ENCODE measurements at places on chromosomes 5 and 9.

DNA sequence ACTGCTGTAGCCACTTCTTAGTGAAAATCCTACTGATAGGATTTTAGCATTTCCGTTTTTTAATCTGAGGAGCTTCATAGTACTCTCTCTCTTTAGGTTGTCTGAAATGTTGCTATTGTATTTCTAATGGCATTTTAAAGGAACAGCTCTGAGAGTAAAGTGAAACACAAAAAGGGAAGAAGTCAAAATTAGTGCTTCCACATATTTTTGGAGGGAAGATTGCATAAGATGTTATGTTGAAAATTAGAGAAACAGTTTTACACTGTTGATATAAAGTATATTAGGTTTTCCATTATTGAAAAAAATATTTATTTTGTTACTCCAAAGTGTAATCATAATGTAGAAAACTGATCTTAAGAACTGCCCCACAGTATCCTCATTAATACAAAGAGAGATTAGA lies 525.1 kb downstream of the TAF11L14 start:
- DNase-seq, result no peak

DNA sequence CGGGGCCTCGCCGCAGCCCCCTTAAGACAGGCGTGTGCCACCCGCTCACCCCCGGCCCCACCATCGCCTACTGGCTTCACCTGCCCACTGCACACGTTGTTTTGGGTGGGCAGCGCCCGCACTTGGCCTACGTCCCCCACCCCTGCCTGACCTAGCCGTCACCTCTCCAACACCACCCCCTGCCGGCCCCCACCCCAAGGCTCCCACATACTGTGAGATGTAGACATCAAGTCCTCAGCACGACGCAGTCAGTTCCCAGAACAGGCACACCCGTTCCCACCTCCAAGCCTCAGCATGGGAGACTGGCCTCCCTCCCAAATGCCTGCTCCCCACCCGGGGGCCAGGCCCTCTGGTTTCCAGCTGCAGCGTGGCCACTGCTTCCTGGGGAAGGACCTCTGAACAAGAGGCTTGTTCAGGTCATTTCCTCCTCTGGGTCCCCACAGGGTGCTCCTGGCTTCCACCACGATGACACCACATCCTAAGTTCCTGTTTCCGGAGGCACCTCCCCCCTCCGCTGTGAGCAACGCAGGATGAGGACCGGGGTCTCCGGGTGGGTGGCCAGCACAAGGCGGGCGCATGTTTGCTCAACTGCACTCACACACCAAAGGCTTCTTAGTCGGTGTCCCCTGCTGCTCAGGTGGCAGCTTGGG lies 11.3 kb downstream of the DBN1 start:
- no peak for DNase-seq

DNA sequence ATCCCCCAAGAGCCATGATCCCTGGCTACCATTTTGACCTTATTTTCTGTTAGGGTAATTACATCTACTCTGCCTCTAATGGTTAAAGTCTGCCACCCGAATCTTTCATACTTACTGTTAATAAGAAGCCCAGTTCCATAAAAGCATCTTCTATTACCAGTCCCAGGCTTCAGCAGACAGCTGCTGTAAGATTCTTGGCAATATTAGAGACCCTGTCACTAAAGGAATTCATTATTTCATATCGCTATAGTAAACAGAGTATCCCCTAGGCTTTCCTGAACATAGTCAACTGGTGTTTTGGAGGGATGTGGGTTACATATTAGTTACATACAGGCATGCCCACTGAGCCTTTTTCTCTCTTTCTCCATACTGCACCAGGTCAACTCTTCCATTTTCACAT lies 608.7 kb upstream of the SEMA6A start:
- DNase-seq, result no peak

DNA sequence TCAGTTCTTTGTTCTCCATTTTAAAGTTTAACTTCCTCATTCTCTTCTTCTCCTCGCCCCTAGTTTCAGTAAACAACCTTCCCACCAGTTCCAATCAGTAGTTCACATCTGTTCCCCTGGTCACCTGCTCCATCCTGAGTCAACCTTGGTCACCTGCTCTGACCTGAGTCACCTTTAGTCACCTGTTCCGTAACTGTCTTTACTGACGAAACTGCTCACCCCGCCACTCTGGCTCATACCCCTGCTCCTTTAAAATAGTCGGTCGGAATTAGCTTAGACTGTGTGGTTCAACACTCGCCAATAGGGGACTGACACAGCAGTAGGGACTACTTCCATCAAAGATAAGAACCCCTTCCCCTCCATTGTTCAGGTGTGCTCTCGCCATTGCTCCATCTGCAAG lies 76.3 kb upstream of the GPBP1 start:
- DNase-seq, result no peak

GRCh38 chr5:83503662-83504061 lies 32.1 kb downstream of the VCAN start:
- DNase-seq, result no peak

DNA sequence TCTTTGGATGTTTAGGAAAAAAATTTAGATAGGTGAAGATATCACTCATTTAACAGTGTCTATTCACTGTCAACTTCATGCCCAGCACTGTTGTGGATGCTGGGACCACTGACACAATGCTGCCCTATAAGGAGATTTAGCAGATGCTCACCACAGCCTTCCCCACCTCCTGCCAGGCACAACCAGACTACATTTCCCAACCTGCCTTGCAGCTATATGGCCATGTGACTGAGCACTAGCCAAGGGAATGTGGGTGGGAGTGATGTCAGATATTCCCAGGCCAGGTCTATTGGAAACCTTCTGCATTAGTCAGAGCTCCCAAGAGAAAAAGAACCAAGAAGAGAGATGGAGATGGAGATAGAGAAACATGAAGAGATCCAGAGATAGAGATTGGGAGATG lies 302.6 kb upstream of the TAS2R1 start:
- DNase-seq, result no peak

- DNase-seq, result no peak
These were observed 10.3 kb upstream of the ADCY2 start for GRCh38 chr5:7385681-7386080.

- no peak for DNase-seq
These were observed 1542.8 kb downstream of the EFNA5 start for GRCh38 chr5:106127985-106128384.

DNA sequence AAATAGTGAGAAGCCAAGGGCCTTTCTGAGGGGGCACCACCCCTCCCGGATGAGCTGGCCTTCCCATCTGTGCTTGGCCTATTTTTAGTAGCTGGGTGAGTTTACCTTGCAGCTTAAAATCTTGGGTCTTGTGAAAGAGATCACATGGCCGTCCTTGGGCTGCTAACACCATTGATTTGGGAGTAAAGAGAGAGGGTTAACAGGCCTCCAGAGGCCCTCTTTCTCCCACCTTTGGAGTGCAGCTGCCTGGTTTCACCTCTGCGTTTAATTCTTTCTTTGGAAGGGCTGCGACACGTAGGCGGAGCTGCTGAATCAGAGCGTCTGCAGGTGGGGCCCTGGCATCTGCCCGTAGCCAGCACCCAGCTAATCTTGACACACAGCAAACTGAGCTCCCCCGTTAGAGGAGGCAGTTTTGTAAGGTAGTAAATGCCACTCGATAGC lies 12.8 kb downstream of the OLFM1 start:
- no peak for DNase-seq

GRCh38 chr9:82188817-82189216 lies 200.2 kb downstream of the SPATA31D1 start:
- no peak for DNase-seq

GRCh38 chr5:72602696-72603685 lies 95.8 kb upstream of the ZNF366 start:
- DNase-seq, result no peak

DNA sequence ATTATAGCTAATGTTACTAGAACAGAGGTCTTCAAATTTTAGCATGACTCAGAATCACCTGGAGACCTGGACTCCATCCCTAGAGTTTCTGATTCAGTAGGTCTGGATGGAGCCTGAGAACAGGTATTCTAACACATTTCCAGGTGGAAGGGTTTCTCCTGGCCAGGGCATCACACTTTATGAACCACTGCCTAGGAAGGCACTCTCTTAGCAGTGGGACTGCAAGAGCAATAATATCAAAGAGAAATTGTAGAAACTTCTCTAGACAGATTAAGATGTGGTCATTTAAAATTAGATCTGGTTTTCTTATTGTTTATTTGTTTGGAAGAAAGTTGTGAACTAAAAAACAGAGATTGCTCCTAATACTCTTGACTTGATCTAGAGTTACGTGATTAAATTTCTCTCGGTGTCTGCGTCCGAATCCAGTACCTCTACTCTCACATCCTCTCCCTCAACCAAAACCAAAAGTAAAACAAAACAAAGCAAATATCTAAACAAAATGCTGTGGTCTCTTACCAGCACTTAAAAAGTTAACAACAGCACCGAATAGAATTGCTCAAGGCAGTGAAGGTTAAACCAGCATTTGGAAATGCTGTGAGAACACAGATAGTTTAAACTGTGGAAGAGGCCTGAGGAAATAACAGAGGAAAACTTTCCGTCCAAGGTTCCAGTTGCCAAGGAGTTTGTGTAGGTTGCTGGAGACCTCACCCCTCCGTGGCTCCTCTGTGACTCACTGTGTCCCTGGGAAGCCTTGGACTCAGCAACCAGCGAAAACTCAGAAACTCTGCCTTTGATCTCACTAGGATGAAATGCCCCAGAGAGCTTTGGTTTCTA lies 193.4 kb downstream of the ARRDC3 start:
- no peak for DNase-seq

DNA sequence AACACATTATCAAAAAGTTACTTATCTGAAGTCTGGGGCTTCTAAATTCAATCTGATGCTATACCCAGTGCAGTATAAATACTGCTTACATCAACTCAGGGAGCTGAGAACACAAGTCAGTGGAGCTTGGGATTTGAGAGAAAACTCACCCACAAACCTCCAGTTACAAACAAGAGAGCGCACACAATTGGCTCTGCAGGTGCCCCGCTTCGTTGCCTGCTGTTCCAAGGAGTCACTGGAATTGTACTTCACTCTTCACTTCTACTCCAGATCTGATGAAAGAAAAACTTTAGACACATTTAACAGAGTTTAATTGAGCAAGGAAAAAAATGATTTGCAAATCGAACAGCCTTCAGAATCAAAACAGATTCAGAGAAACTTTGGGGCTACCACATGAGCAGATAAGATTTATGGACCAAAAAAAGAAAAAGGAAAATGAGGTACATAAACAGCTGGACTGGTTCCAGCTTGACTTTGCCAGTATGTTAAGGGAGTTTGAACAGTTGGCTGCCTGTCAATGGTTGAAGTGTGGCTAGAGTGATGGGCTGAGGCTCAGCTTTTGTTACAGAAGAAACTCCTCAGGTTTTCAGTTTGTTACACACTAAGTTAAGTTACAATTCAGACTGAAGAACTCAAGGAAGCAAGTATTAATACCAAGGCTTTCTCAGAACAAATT lies 156.6 kb downstream of the AOPEP start:
- no peak for DNase-seq

DNA sequence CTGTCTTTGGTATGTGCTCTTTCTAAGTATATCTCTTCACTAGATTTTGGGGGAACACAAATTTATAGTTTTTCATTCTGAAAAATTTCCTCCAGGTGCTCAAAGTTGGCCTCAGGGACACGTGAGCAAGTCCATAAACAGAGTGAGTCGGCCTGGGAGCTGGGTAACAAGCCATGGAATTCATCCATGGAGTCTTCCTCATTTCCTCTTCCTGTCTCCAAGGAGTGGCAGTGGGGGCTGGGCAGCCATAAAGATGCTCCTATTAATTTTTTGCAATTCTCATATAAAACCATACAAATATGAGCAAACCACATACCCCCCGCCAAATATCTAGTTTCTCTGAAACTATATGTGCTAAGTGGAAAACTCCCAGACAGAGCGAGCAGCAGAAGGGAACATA lies 136.6 kb upstream of the OTULINL start:
- no peak for DNase-seq

DNA sequence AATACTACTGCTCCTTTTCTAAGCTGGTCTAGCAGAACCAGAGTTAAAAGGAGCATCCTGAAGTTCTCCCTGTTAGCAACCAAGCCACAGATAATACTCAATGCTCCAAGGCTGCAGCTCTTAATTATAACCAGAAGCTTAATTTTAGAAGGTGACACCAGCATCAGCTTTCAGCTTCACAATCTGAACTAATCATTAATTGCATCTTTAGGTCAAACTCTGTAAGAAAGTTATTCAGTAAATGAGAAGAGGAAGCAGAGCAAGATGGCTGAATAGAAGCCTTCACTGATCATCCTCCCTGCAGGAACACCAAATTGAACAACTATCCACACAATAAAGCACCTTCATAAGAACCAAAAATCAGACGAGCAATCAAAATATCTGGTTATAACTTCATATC lies 38.5 kb downstream of the APBA1 start:
- no peak for DNase-seq

DNA sequence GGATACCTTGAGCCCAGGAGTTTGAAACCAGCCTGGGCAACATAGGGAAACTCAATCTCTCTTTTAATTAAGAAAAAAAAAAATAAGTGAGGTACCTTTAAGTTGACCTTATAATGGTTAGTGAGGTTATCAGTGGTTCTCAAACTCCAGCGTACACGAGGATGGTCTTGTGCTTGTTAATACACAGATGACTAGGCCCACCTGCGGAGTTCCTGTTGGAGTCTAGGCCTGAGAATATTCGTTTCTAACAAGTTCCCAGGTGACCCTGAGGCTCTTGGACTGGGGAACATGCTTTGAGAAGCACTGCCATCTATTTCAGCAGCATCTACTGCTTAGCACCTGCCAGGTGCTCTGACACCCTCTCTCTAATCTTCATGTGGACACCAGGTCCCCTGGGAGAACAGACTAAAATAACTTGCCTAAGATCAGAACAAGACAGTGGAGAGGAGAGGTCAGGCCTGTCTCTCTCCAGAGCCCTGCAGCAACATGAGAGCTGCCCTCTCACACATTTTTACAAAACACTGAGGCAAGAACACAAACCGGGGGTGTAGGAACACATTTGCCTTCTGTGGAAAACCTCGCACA lies 24.6 kb downstream of the TLE1 start:
- DNase-seq, result no peak

DNA sequence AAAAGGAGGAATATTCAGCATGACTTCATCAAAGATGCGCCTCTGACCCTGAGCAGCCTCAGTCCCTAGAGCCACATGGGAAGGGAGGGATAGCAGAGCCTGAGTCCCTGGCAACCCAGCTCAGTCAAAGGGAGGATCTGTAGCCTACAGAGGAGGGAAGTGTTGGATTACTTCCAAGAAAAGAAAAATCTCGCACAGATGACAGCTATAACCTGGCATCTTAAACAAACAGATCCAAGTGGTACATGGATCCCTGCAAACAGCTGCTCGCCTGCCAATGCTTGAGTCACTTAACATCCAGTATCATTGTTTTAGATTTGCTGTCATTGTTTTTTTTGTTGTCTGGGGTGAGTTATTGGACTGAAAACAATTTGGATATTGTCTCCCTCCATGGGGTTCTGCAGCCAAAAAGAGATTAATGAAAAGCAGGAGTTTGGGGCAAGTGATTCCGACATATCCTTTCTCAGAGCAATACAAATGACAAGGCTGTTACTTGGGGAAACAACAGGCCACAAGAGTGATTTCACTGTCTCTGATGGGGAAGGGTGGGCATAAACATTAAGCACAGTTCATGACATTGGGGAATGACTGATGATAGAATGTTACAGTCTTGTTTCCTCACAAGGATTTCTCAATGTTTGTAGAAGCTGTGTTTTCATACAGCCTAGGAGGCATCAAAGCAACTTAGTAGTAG lies 153.5 kb upstream of the KIF2A start:
- no peak for DNase-seq

GRCh38 chr5:150317048-150318003 lies 14.6 kb upstream of the ARSI start:
- DNase-seq, result no peak
